Naive B cell (primary cell): ENCODE measurements at places on chromosomes 16 and 17. TPM values are rescaled to one million over a fixed set of nuclear protein-coding genes. Genes with fewer than 3 reads are reported as not detected.

DNA sequence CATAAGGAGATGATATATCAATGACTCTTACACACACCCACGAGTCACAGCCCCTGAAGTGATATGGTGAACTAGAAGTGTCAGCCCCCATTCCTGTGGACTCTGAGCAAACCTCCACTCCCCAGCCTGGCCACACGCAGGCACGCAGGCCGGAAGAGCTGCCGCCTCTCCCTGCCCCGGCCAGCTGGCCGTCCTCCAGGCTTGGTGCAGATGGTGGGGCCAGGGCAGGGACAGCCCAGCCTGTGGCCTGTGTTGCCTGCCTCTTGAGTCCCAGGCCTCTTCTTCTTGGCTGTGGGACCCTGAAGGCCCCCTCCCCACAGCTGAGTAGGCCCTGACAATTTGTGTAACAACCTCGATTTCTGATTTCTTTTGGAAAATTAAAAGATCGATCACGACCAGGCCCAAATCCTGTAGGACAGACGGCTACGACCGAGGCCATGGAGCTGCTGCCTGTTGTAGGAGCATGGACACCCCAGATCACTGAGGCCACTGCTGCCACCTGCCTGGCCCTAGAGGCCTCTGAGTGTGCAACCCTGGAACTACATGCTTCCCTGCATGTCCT is 10.0 kb upstream of the MPRIP start:
- no peak for DNase-seq

DNA sequence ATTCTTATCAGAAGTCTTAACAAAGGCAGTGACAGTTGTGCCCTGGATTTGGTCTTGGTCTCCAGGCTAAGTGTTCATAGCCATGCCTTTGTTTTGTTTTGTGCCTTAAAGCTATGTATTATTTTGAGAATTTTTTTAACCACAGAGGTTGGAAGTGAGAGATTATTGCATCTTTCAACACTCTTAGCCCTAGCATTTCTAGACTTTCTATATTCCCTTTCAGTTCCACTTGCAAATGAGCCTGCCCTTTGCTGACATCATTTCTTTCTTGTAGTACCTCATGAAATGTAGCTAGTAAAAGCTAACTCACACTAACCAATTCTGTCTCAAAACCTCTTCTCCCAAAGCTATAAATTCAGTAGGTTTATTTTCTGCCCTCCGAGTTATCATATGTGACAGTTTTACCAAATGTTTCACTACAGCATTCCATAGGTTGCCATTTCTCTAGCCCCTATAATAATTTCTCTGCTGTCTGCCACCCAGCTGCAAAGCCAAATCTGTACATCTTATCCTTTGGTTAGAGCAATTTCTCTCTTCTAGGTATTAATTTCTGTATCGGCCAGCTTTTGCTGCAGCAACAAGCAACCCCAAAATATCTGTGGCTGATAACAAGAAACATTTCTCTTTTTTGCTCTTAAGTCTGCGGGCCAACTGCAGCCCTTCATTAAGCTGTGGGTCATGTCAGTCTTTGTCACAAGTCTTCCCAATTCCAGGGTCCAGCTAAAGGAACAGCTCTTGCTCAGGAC is 14.2 kb upstream of the CCL1 start:
- no peak for DNase-seq

GRCh38 chr17:26809033-26809432 is 484.9 kb upstream of the WSB1 start:
- no peak for DNase-seq

DNA sequence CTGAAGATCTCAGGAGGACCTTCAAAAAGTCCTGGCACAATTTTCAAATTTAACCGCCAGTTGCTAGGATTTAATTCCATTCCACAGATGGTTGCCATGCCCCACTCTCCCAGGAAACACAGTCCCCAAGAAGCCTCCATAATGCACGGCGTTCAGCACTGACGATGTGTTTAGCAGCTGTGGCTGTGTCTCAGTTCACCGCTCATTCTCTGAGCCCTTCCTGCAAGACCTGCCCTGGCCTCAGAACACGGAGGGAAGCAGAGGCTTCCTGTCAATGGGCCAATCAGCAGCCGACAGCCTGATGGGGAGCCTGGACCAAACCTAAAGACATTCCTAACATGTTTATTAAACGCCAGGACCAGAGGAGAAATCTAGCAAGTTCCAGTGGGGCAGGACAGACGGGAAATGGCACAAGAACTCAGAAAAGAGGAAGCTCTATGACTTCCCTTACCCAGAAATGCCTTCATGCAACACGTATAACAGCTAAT is 4.9 kb downstream of the MYLK3 start:
- peak; percentile 47 for DNase-seq

- no peak for DNase-seq
These were observed 1.6 kb downstream of the UBTF start for GRCh38 chr17:44217738-44218343.

- DNase-seq, result no peak
These were observed 35.5 kb downstream of the UBN1 start for GRCh38 chr16:4882633-4883285.

- peak; percentile 48 for DNase-seq
These were observed 5.3 kb upstream of the CAVIN1 start for GRCh38 chr17:42428141-42428944.

- no peak for DNase-seq
These were observed 15.8 kb upstream of the GHDC start for GRCh38 chr17:42210046-42210445.

DNA sequence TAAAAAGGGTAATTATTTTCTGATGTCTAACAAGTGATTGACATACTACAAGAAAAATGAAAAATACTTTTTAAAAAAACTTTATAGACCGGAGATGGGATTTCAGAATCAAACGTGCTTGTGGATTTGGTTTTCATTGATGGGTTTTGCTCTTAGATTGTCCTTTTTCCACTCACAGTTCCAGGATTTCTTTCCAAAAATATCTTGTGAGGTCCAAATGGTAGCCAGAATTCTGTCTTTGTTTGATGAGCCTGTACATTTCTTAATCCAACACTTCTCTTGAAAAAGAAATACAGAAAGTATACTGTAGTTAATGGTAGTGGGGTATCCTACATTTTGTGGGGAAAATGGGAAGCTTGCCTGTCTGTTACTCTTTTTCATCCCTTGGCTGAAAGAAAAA is 329.3 kb downstream of the KCNJ2 start:
- no peak for DNase-seq

GRCh38 chr16:17371299-17371698 is 99.5 kb downstream of the XYLT1 start:
- DNase-seq, result no peak

- no peak for DNase-seq
These were observed 14.6 kb downstream of the CACNA1H start for GRCh38 chr16:1167276-1168107.

- peak; percentile 70 for DNase-seq
These were observed 31.2 kb downstream of the NSMCE1 start for GRCh38 chr16:27237219-27238015.

DNA sequence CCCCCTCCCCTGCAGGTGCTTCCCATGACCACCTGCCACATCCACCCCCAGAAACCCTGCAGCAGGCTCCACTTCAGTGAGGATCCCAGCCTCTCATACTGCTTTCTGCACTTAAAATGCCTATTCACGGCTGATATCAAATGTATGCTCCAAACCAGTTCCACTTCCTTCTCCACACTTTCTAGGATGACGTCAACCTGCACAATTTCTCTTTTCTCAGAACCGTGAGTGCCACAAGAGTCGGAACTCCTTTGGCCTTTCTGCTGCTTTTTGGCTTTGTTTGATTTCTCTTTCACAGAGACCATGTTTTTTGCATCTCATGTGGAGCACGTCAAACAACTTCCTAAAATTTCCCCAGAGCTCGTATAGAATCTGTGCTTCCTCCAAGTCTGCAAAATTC is 378.8 kb upstream of the TNRC6C start:
- DNase-seq, result peak; percentile 67

DNA sequence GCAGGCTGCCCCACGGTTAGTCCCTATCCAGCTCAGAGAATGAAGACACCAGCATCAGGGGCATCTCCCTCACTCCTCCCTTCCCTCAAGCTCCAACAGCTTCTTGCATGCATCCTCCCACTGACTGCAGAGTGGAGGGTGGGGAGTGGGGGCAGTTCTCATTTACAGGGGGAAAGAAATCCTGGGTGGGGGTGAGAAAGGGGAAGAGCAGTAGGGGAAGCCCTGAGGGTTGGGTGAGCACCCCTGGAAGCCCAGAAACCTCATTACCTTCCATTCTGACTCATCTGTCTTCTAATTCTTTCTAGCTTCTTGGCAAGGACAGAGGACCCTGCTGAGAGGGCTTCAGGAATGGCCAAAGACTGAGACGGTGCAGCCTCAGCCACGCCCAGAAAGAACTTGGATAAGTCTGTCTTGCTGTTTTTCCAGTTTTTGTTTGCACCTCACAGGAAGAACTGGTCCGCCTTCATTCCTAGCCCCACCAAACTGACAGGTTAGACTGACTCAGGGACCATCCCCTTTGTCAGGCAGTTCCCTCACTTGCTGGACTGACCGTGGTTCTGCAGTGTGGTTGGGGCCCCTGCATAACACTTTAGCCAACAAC is 52.5 kb upstream of the WSB1 start:
- DNase-seq, result no peak

DNA sequence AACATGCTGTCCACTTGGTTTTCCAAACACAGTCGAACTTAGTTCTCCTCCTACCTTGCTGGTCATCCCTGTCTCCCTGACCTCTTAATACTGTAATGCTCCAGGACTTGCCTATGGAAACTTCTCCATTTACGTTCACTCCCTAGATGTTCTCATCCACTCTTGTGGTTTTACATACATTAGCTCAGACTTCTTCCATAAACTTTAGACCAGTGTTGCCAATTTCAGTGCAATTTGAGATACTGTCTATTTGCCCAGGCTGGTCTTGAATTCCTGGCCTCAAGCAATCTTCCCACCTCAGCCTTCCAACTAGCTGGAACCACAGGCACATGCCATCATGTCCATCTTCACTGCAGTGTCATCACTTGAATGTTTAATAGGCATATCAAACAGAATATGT is 1.5 kb downstream of the MATCAP1 start:
- no peak for DNase-seq

DNA sequence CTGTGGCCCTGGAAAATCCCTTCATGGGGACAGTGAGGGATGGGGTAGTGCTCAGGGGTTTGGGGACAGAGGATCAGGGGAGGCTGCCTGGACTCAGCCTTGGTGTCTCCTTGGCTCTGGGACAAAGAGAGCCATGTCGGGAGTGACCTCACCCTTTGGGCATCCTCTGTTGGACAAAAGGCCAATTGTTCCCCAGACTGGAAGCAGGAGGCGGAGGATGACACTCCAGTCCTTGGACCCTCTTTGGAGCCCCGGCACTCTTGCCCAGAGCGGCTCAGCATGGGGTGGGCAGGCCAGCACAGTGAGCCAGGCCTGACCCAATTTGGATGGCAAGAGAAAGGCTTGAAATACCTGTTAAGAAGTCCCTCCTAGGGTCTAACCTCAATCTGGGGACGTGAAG is 39.4 kb upstream of the PHB1 start:
- no peak for DNase-seq

The RHBDL3 gene
- not detected for polyA plus RNA-seq

The USP10 gene
- polyA plus RNA-seq, result 69.4 TPM

The CARD14 gene
- polyA plus RNA-seq, result not detected

The DNAH2 gene
- not detected for polyA plus RNA-seq

The FOXC2 gene
- polyA plus RNA-seq, result not detected

The KCNAB3 gene
- polyA plus RNA-seq, result not detected

The CSH1 gene
- not detected for polyA plus RNA-seq

The ALOX12 gene
- polyA plus RNA-seq, result 2.5 TPM

The LRRC37A gene
- 0.58 TPM for polyA plus RNA-seq

The RPRML gene
- 0.50 TPM for polyA plus RNA-seq

The FOXL1 gene
- not detected for polyA plus RNA-seq

The MRPS34 gene
- polyA plus RNA-seq, result 120 TPM

The SLC12A3 gene
- polyA plus RNA-seq, result 0.57 TPM

The KRTAP16-1 gene
- 0.43 TPM for polyA plus RNA-seq
